ENCODE measurements at places on chromosomes 12 and 14.

DNA sequence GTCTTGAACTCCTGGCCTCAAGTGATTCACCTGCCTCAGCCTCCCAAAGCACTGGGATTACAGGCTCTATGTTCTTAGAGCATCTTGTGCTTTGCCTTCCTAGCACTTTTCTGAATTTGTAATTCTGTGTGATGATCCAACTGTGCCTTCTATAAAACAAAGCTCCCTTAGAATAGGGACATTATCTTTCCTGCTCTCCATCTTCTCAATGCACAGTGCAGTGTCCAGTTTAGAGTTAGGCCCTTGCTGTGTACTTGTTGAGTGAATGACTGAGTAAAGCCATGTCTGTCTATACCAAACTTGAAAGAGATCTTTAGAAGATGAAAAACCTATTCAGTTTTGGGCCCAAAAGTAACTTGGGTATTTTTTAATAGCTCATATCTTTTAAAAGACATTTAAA lies 5.2 kb downstream of the WDR20 start:
- DNase-seq, result peak; percentile 22

GRCh38 chr12:124387528-124387911 lies 92.6 kb downstream of the RFLNA start:
- DNase-seq, result no peak

DNA sequence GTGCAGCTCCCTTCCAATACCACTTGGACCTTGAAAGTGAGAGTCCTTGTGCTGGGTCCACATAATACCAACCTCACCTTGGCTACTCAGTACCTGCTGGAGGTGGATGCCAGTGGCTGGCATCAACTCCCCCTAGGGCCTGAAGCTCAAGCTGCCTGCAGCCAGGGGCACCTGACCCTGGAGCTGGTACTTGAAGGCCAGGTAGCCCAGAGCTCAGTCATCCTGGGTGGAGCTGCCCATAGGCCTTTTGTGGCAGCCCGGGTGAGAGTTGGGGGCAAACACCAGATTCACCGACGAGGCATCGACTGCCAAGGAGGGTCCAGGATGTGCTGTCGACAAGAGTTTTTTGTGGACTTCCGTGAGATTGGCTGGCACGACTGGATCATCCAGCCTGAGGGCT lies 5.7 kb upstream of the INHBE start:
- DNase-seq, result no peak

GRCh38 chr12:31887109-31887811 lies 72.0 kb upstream of the RESF1 start:
- DNase-seq, result no peak

- DNase-seq, result no peak
These were observed 11.9 kb downstream of the CFAP54 start for GRCh38 chr12:96501133-96501761.

GRCh38 chr12:84375449-84376170 lies 537.0 kb downstream of the SLC6A15 start:
- no peak for DNase-seq

GRCh38 chr12:42267413-42268190 lies 29.6 kb upstream of the YAF2 start:
- no peak for DNase-seq

Measured in putamen (tissue), 1 donor.